ENCODE measurements at places on chromosomes 1 and 21. TPM values are rescaled to one million over a fixed set of nuclear protein-coding genes. Genes with fewer than 3 reads are reported as not detected.

HES3 gene
- not detected for polyA plus RNA-seq

BMP8B gene
- polyA plus RNA-seq, result 4.6 TPM

CCDC181 gene
- polyA plus RNA-seq, result not detected

GPR37L1 gene
- polyA plus RNA-seq, result 0.92 TPM

SMIM12 gene
- 63.1 TPM for polyA plus RNA-seq

DPM3 gene
- polyA plus RNA-seq, result 220 TPM

- H3K27me3 ChIP-seq, result no peaks in the 10 kb centered on the region
- no peak overlapping the region for H3K27ac ChIP-seq
- no peaks in the 10 kb centered on the region for H3K4me1 ChIP-seq
Measured at GRCh38 chr1:30691480-30691879, 31.9 kb downstream of the MATN1 start.

GRCh38 chr21:44785620-44786335, 15.8 kb downstream of the UBE2G2 start:
- peaks cover under 1% of the 10 kb centered on the region for H3K36me3 ChIP-seq
- no peak overlapping the region for H3K4me3 ChIP-seq
- H3K27ac ChIP-seq, result no peak overlapping the region

- H3K27ac ChIP-seq, result no peak overlapping the region
- H3K4me3 ChIP-seq, result no peak overlapping the region
- no peaks in the 10 kb centered on the region for H3K4me1 ChIP-seq
- DNase-seq, result no peak
- no peaks in the 10 kb centered on the region for H3K27me3 ChIP-seq
Measured at GRCh38 chr1:212118167-212118871, 82.8 kb downstream of the DTL start.

- H3K27ac ChIP-seq, result no peak overlapping the region
- no peaks in the 10 kb centered on the region for H3K27me3 ChIP-seq
- no peak for DNase-seq
- no peaks in the 10 kb centered on the region for H3K4me1 ChIP-seq
- H3K4me3 ChIP-seq, result no peak overlapping the region
- peaks cover 86% of the 10 kb centered on the region for H3K36me3 ChIP-seq
Measured at GRCh38 chr1:230261928-230262650, 164.0 kb downstream of the PGBD5 start.

DNA sequence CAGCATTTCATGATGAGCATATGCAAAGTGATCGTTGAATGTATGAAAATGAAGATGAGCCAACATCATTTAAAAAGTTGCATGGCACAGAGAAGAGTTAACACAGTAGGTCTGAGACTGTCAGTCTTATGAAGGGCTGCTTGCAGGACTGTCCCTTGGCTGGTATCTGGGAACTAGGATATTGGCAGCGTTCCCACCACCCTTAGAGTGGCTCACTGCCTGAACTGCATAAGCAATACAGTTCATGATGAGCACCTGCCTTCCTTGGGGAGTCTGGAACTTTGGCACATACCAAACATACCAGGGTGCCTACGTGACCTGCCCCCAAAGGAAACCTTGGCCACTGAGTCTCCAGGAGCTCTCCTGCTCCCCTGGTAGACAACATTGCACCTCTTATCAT, 161.8 kb downstream of the DSCAM start:
- H3K4me3 ChIP-seq, result no peak overlapping the region
- no peak for DNase-seq
- no peaks in the 10 kb centered on the region for H3K27me3 ChIP-seq
- H3K4me1 ChIP-seq, result no peaks in the 10 kb centered on the region
- no peaks in the 10 kb centered on the region for H3K36me3 ChIP-seq

GRCh38 chr1:185627171-185627570, 107.0 kb upstream of the HMCN1 start:
- no peaks in the 10 kb centered on the region for H3K36me3 ChIP-seq
- DNase-seq, result no peak
- H3K4me3 ChIP-seq, result no peak overlapping the region
- no peaks in the 10 kb centered on the region for H3K27me3 ChIP-seq
- H3K4me1 ChIP-seq, result no peaks in the 10 kb centered on the region

GRCh38 chr1:67741736-67742135, 56.7 kb downstream of the GADD45A start:
- H3K27me3 ChIP-seq, result no peaks in the 10 kb centered on the region
- H3K27ac ChIP-seq, result no peak overlapping the region
- H3K4me3 ChIP-seq, result no peak overlapping the region
- peaks cover 2% of the 10 kb centered on the region for H3K4me1 ChIP-seq
- DNase-seq, result no peak

DNA sequence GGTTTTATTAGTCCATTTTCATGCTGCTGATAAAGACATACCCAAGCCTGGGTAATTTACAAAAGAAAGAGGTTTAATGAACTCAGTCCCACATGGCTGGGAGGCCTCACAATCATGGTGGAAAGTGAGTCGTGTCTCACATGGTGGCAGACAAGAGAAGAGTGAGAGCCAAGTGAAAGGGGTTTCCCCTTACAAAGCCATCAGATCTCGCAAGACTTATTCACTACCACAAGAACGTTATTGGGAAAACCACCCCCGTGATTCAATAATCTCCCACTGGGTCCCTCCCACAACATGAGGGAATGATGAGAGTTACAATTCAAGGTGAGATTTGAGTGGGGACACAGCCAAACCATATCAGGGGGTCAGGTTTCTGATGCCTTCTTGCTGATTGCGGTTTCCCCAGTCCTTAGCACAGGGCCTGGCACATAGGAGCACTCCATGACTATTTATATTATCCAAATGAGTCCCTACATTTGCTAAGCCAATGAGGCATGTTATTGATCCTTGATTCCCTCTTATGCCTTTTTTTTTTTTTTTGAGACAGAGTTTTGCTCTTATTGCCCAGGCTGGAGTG, 35.3 kb upstream of the PAXBP1 start:
- no peaks in the 10 kb centered on the region for H3K27me3 ChIP-seq
- no peak overlapping the region for H3K4me3 ChIP-seq
- H3K27ac ChIP-seq, result no peak overlapping the region
- no peaks in the 10 kb centered on the region for H3K36me3 ChIP-seq

DNA sequence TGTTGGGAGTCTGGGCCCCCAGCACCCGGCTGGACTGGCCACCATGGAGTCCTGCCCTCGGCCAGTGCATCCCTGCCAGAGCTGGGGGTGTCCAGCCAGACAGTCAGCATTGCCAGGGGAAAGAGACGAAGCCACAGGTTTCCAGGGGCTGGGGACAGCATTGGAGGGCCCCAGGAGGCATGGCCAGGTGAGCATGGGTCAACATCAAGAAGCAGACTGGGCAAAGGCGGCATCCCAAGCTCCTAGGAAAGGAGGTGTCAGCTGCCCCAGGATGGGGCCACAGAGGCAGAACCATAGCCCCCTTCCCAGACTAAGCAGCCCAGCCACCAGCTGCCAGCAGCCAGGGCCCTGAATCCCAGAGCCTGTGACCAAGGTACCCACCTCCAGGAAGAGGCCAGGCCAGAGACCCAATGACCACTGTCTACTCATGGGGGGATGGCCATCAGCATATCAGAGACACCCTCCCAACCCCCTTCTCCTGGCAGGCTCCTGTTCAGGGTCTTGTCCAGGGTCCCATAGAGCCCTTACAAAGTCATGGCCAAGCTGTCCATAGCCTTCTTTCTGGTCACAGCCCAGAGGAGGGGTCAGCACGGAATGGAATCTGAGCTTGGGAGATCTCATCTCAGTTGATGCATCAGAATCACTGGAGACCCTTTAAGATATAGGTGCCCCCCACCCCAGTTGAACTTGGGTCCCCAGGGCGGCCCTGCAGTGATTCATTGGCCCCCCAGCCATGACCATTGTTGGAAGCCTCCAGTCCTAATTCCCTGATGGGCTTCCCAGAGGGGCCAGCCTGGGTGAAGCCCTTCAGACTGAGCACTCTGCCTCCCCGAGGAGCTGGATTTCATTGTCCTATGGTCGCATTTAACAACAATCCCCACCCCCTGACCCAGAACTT, 32.5 kb downstream of the WNT3A start:
- peaks cover 9% of the 10 kb centered on the region for H3K4me1 ChIP-seq
- no peak overlapping the region for H3K4me3 ChIP-seq
- no peak overlapping the region for H3K27ac ChIP-seq
- peaks cover 20% of the 10 kb centered on the region for H3K27me3 ChIP-seq

DNA sequence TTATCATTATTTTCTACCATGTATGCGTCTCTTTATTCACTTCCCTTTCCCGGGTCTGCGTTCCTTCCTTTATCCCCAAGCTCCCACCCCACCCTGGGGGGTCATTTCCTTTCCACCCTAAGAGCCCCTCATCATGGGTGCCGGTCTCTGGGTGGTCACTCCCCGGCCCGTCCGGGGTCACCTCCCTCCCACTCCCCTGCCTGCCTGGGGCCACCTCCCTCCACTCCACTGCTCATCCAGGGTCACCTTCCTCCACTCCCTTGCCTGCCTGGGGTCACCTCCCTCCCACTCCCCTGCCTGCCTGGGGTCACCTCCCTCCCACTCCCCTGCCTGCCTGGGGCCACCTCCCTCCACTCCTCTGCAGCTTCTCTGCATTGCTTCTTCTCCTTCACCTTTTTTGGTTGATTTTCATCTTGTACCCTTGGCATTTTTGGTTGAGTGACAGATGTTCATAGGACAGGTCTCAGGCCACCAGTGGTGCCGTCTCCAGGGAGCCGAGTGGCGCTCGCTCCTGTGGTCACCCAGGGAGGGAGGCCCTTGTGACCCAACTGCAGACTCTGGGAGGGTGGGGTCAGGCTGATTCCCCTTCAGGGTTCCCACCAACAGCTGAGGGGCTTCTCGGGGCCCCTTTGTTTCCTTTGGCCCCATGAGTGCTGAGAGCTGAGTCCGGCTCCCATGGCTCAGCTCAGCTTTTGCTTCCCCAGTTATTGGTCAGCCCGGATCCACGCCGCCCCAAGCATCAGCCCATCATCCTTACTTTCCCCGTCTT, 48.6 kb upstream of the PCBP3 start:
- H3K27ac ChIP-seq, result no peak overlapping the region
- no peaks in the 10 kb centered on the region for H3K36me3 ChIP-seq
- DNase-seq, result peak; percentile 59
- H3K27me3 ChIP-seq, result peaks cover 8% of the 10 kb centered on the region

- H3K4me3 ChIP-seq, result no peak overlapping the region
- H3K36me3 ChIP-seq, result peaks cover 8% of the 10 kb centered on the region
- DNase-seq, result no peak
- H3K27ac ChIP-seq, result no peak overlapping the region
- no peaks in the 10 kb centered on the region for H3K27me3 ChIP-seq
- no peaks in the 10 kb centered on the region for H3K4me1 ChIP-seq
Measured at GRCh38 chr1:184790642-184791549, 36.2 kb upstream of the EDEM3 start.

- H3K27me3 ChIP-seq, result no peaks in the 10 kb centered on the region
- no peaks in the 10 kb centered on the region for H3K36me3 ChIP-seq
- DNase-seq, result no peak
- no peak overlapping the region for H3K4me3 ChIP-seq
- H3K4me1 ChIP-seq, result no peaks in the 10 kb centered on the region
Measured at GRCh38 chr1:162476620-162477019, 21.0 kb upstream of the UHMK1 start.

DNA sequence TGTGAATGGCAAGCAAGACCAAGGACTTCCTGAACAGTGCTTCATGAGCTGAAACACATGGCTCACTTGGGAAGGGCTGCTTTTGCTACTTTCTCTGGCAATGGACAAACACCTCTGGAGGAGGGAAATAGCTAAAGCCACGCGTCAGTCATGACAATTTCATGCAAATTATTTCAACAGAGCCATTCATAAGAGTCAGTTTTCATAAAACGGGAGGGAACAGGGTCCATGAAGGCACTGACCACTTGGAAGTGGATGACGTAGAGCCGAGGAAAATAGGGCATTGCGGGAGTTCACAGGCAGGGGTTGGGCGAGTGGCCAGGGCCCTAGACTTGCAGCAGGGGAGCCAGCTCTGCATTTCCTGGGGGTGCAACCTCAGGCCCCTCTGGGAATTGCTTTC, 43.9 kb downstream of the SDC3 start:
- H3K27me3 ChIP-seq, result no peaks in the 10 kb centered on the region
- DNase-seq, result no peak
- no peak overlapping the region for H3K4me3 ChIP-seq

DNA sequence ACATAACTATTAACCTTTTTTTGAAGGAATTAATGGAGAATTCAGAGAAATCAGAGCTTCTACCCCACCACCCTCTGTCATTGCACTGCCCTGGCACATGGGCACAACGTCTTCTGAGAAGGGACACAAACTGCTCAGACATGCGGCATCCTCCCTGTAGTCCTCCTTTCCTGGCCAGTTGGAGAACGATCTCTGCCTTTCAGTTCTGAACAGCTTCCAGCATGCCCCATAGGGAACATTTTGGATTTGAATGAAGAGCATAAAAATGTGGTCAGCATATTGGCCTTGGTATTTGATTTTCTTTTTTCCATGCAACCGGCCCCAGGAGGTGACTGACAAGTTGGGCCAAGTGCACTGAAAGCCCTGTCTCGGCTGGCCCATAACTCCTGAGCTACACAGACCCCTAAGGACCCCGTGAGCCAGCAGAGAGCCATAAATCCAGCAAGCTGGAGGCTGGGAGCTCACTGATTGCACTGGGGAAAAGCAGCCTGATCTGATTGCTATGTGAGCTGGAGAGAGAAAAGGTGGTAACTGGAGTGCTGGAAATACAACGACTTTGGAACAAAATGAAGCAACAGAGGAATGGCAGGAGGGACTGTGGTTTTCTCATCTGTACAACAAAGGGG, 10.9 kb upstream of the BLACAT1 start:
- no peaks in the 10 kb centered on the region for H3K36me3 ChIP-seq
- H3K4me1 ChIP-seq, result no peaks in the 10 kb centered on the region
- no peaks in the 10 kb centered on the region for H3K27me3 ChIP-seq
- no peak overlapping the region for H3K27ac ChIP-seq
- DNase-seq, result no peak
